NCI-H524 (cell line): ENCODE measurements at places on chromosomes 1 and 21.

DNA sequence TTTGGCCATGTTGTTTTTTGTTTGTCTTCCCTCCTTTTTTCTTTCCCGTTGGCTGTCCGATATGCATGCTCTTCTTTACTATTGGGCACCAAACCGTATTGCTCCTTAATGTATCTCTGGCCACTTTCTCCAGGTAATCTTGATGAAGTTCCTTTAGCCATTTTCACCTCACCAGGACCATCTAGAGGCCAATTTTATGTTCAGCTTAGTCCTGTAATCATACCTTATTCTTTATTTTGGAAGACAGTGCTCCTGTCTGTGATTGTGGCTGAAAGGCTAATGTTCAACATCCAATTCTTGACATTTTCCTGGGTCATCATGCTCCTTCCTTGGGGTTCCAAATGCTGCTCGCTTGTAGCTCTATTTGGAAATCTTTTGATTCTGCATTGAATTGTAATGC lies 169.5 kb downstream of the S1PR1 start:
- DNase-seq, result no peak

- DNase-seq, result no peak
Measured at GRCh38 chr1:243686159-243686558, 163.9 kb downstream of the AKT3 start.

- DNase-seq, result no peak
Measured at GRCh38 chr1:211925016-211925415, 94.5 kb upstream of the LPGAT1 start.

- DNase-seq, result no peak
Measured at GRCh38 chr1:200401263-200401662, 8.6 kb downstream of the ZNF281 start.

DNA sequence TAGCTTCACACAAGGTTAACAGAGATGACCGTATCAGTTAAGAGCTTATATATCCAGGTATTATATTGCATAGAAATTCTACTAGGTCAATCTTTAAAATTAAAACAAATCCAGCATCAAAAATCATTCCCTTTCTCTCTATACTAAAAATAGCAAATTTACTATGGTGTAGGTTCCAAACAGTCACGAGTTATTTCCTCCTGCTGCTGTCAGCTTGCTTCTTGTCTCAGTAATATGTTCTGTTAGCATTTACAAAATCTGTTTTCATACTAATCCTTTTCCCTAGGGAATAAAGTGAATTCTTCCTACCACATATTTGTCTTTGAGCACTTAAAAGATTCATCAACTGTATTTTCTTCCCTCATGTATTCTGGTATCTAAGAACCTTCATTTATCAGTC lies 2.5 kb downstream of the WDR26 start:
- peak; percentile 27 for DNase-seq

DNA sequence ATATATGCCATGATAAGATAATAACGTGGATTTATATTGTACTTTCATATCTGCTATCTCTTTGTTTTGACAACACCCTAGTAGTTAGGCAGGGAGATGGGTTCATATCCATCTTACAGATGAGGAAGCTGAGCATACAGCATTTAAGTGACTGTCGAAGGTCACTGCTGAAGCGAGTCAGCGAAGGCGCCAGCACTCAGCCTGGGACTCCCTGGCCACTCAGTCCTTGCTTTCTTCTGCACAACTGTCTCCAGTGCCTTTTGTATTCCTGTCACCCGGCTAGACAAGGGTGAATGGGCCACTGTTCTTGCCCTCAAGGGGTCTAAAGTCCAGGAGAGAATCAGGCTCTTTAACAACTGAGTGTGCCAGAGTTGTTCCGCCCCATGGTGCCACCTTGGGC lies 3.1 kb downstream of the ARHGEF10L start:
- no peak for DNase-seq

- no peak for DNase-seq
Measured at GRCh38 chr1:89584211-89584610, 48.7 kb upstream of the LRRC8C start.

DNA sequence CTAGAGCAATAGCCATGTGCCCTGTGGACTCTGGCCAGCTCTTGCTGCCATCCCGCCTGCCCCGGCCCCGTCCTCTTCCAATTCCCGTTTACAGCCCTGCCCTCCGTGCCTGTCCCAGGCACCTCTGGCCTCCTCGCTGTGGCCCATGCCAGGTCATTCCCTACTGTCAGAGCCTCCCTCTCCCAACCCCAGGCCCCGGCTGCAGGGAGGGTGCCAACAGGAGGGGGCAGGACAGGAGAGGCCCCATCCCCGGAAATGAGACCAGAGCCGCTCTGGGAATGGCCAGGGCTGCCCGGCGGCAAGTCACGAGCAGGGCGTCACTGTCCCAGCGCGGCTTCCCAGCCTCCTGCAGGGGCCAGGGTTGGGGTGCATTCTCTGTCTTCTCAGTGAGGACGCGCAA lies 23.5 kb upstream of the TSPEAR start:
- DNase-seq, result no peak

GRCh38 chr1:7752512-7753417 lies 18.3 kb upstream of the VAMP3 start:
- peak; percentile 76 for DNase-seq

GRCh38 chr21:17506951-17507350 lies 5.9 kb upstream of the CXADR start:
- DNase-seq, result no peak

DNA sequence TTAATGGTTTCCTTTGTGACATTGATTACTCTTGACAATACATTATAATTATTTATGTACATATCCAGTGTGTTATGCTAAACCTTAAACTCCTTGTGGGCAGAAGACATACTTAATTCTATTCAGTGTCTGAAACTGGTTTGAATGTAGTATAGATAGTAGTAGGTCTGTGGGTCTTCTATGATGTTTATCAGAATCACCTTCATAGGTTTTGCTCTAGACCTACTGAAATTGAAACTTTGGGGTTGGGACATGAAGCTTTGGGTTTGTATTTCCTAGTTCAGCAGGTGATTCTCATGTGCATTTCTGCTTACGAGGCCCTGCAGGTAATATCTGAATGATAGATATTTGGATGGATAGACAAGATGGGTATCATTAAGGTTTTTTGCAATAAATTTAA lies 48.6 kb downstream of the MIGA1 start:
- no peak for DNase-seq

- DNase-seq, result no peak
Measured at GRCh38 chr1:19909392-19909791, 14.0 kb downstream of the PLA2G2E start.
